Activated naive CD4-positive, alpha-beta T cell (primary cell): ENCODE measurements at places on chromosomes 7 and 10.

DNA sequence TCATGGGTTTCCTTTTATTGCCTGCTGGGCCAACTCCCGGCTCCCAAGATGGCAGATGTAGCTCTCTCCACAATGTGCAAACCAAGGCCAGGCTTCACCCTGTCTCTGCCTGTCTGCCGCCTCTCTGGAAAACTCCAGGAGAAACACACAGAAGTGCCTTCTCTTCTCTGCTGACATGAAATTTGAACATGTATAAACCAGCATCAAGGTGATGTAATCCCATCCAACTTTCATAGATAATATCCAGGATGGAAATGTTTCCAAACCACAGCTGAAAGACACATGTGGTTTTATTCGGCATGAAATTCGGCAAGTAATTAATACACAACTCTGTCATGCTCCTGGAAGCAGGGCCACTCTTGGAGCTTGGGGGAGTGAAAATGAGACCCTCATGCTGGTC, 297.2 kb downstream of the C7orf25 start:
- DNase-seq, result no peak

- no peak for DNase-seq
Observed at GRCh38 chr10:100655326-100655759, 90.0 kb upstream of the PAX2 start.

GRCh38 chr10:128364631-128365030, 238.4 kb upstream of the MKI67 start:
- DNase-seq, result no peak

DNA sequence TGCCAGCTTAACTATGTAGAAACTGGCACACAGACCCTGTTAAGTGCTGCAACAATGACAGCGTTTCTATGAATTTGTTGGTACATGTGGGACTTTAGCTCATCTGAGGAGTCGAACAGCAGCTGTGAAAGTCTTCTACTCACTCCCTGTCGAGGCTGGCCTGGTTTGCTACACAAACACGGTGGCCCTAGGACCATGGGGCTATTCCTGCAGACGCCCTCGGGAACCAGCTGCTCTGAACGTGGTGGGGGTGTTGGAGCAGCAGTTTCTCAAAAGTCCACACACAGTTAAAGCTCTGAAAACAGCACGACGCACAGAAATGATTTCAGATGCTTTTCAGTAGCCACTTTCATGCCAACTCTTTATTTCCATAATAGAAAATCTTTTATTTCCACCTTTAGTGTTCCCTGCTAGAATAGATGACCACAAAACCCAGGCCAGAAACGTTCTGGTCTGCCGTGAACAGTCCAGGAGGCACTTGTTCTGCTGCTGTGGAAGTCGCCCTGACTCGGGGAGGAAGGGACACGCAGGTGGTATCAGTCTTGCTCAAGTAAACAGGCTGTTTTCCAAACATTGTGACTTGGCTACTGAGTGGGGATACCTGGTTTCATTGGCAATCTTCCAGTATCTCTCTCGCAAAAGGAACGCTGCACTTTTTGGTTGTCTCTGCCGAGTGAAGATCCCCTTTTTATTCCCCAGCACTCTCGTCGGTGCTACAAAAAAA, 21.5 kb downstream of the GUSB start:
- DNase-seq, result no peak

GRCh38 chr10:12405342-12406320, 56.3 kb downstream of the CAMK1D start:
- DNase-seq, result no peak

- no peak for DNase-seq
Observed at GRCh38 chr7:71694665-71695064, 562.7 kb downstream of the GALNT17 start.

DNA sequence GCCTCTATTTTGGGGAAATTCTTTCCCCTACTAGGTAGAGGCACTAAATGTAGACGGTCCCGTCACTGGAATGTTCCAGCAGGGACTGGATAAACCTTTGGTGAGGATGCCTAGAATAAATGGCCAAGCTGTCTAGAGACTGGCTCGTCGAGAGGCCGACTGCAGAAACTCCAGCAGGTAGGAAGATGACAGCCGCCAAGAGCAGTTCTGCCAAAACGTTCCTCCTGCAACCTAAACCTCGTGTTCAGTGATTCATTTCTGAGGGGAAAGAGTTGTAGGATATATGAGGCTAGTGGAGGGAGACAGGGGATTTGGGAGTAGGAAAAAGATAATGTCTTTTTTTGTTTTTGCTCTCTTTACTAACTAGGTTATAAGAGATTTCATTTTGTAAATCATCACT, 184.7 kb upstream of the GDF10 start:
- DNase-seq, result no peak

GRCh38 chr10:12337453-12338372, 11.6 kb upstream of the CAMK1D start:
- DNase-seq, result no peak

DNA sequence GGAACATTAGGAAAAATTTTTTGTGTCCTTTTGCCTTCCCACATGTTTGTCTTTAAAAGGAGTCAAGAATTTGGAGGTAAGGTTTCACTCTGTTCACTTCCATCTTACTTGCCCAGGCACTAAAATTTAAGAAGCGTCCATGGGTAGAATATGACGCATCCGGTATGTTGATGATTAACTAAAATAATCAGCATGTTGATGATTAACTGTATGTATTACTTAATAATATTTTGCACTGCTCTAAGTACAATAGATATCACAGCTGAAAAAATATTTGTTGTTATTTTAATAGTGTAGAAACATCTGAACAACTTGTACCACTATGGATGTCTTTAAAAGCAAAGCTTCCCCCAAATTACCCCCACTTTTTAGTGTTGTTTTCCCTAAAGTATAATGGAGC, 11.5 kb downstream of the ANKRD22 start:
- DNase-seq, result no peak

DNA sequence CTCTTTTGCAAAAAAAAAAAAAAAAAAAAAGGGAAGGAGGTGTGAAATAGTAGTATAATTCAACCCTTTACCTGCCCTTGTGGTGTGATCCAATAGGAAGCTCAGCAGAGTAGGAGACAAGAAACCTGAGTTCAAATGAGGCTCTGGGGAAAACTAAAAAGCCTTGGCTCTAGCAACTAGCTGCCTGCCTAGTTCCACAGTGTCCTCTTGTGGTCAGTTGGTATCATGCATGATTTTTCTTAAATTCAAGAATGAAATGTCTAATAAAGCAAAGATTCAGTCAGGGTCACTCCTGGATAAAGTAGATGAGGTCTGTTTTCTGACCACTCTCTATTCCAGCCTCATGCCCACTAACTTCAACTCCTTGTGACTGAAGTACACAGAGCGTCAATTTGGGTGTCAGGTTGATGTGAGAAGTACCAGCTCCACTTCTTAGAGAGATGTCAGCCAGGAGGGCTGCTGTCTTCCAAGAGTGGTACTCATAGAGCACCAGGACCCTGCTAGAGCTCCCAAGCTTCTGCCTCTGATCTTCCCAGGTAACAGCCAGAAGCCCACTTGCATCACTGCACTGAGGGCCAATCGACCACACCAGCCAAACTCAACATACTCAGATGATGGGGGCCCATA, 10.5 kb downstream of the LSM5 start:
- DNase-seq, result no peak

DNA sequence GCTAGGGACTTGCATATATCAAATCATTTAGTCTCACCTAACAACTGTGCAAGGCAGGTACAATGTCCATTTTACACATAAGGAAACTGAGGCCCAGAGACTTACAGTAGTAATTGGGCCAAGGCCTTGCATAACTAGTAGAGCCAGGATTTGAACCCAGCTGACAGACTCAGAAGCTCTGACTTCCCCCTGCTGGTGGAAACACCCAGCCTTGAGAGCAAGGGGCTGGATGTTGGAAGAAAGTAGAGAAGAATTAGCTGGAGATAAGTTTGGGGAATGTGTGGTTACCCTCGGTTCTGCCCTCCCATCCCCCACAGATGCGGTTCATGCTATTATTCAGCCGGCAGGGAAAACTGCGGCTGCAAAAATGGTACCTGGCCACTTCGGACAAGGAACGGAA, 2.0 kb downstream of the AP1S1 start:
- no peak for DNase-seq

GRCh38 chr7:74284781-74285259, 4.4 kb upstream of the CLIP2 start:
- no peak for DNase-seq

- DNase-seq, result no peak
Observed at GRCh38 chr10:117188371-117188770, 8.9 kb upstream of the KCNK18 start.

GRCh38 chr7:2510909-2511768, 8.4 kb upstream of the LFNG start:
- DNase-seq, result peak; percentile 66

- no peak for DNase-seq
Observed at GRCh38 chr7:55132550-55132889, 113.7 kb downstream of the EGFR start.

DNA sequence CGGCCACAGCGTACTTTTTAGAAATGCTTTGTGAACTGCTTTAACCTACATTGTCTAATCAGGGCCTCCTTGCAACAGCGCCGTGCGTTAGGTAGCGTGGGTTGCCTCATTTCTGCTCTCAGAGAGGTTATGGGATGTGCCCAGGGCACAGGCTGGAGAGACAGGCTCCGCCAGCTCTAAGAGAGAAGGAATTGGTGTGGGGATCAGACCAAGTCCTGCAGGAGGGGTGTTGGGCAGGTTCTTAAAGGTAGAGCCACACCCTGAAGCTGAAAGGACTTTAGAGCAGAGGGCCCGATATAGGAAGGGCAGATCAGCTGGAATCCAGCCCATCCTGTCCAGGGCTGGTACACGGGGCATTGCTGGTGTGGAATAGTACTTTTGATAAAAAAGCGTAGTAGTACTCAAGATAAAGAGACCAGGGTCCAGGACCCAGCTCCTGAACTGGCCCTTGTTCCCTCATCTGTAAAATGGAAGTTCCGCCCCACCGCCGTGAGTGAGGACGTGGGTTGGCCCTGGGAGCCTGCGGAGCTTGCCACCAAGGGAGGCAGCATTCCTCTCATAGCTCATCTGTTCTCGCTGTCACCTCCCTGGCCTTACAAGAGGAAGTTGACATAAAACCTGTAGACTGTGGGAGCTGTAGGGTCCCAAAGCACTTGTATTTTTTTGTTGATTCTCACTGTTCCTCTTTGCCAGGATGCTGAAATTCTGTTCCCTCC, 37.2 kb downstream of the TMEM120A start:
- no peak for DNase-seq

GRCh38 chr10:102624751-102625645, 19.3 kb upstream of the TRIM8 start:
- DNase-seq, result no peak

DNA sequence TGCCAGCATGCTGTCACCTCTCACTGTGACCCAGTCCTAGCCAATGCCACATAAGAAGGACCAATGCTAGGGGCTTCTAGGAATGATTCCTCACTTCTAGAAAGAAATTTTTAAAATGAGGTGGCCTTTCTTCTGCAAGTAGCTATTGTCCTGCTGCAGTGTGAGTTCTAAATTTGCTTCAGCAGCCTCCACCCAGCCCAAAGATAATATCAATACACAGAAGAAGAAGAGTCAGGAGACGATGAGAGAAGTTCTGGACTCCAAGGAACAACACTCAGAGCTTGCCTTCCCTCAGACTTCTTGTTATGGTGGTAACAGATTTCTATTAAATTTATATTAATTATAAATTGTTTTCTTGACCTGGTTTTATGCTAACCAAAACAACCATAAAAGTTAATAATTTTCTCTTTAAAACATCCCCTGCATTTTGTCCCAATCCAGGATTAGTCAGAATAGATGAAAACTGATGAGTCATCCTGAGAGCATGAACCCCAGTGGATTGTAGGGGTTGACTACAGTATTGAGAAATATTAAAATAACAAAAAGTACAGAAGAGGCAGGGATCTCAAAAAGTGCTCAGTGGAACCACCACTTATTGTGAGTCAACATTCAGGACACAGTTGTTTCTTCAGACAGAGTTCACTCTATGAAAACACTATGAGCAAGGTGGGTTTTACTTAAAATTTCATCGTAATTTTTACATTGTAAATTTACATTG, 29.6 kb upstream of the AKR1C2 start:
- DNase-seq, result no peak

DNA sequence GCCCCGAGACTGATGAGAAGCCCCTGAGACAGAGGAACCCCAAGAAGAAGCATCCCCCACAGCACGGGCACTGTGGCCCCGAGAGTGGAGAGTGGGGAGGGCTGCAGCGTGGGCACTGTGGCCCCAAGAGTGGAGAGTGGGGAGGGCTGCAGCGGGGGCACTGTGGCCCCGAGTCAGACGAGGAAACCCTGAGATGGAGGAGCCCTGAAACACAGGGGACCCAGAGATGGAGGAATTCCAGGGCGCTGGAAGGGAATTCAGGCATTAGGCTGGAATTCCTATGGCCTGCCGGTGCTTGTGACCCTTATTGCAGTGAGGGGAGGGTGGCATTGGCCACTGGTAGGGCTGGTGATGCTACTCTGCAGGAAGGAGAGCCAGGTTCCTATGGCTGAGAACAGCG, 168.6 kb upstream of the SHH start:
- no peak for DNase-seq

- DNase-seq, result no peak
Observed at GRCh38 chr10:47366731-47367460, 17.2 kb downstream of the ZNF488 start.

DNA sequence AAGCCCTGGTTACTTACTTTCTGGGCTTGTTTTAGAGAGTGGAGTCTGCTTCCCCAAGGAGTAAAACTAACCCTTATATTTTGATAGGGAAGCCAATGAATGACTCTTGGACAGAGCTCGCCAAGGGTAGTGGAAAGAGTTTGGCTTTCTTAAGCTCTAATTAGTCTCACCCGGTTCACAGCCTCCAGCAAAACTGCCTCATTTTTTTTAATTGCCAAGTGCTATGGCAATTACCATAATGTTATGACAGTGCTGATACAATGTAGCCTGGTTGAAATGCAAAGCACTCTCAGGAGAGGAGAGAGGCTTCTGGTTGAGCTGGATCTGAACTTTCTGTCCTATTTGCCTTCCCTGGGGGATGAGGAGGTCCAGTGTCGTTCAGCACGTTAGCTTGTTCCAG, 376.1 kb upstream of the CHRM2 start:
- DNase-seq, result no peak

DNA sequence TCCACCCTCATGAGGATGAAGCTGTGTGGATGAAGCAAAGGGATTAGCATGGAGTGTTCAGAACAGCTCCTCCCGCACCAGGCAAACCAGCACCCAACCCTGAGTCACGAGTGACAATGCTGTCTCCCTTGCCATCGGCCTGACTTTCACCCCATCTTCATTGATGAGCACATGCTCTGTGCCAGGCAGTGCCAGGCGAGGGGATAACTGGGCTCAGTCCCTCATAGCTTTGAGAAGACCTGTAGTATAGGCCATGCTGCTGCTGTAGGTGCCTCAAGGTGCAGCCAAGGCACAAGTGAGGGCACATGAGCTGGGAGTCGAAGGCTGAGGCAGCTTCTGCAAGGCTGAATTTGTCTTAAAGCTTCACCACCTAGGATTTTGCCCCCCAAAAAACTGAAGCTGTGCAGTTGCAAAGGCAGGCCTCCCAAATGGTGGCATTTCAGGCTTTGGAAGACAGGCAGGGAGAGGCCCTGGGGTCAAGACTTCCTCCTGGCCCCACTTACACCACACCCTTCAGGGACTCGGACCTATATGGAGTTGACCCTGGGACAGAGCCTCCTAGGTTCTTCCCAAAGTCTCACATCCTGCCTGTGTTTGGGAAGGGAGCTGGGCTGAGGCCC, 54.2 kb upstream of the GDF10 start:
- DNase-seq, result no peak

GRCh38 chr7:148340438-148341280, 249.9 kb upstream of the C7orf33 start:
- DNase-seq, result no peak

- DNase-seq, result no peak
Observed at GRCh38 chr10:45241865-45242520, 73.4 kb downstream of the OR13A1 start.
